AG08396 (cell line): ENCODE measurements at places on chromosomes 7 and 10.

DNA sequence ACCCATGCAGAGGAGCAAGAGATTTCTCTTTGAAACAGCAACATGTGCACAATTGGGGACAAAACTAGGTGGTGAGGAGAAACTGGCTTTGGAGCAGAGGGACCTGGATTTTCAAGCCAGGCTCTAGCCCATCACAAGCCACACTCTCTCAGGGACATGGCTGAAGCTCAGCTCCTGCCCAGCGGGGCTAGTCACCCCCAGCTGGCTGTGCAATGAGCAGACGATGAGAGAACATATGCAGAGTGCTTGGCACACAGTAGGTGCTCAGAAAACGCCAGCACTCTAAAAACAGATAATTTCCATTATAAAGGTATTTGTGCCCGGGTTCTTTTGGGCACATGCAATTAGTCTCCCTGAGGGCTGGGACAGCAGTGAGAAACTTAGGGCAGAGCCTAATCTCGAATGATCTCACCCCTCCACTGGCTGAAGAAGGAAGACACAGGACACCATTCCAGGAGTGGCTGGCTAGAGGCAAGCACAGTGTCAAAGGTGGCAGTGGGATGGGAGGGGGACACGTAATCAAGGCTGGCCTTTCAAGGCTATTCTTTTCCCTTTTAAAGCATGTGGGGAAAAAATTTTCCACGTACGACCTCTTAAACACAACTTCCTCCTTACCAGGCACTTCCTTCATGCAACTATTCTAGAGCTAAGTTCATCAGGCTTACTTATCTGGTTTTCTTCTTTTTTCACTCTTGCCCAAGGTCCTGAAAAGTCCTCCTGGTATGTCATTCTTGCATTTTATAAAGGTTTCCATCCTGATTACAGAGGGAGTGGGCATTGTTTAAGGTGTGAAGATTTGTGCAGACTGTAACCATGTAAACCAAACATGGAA, 15.1 kb downstream of the FAM53B start:
- DNase-seq: no peak

GRCh38 chr10:60809157-60809556, 30.9 kb downstream of the CDK1 start:
- no peak for DNase-seq

- no peak for DNase-seq
Measured at GRCh38 chr7:22183522-22184280, 173.3 kb downstream of the RAPGEF5 start.

DNA sequence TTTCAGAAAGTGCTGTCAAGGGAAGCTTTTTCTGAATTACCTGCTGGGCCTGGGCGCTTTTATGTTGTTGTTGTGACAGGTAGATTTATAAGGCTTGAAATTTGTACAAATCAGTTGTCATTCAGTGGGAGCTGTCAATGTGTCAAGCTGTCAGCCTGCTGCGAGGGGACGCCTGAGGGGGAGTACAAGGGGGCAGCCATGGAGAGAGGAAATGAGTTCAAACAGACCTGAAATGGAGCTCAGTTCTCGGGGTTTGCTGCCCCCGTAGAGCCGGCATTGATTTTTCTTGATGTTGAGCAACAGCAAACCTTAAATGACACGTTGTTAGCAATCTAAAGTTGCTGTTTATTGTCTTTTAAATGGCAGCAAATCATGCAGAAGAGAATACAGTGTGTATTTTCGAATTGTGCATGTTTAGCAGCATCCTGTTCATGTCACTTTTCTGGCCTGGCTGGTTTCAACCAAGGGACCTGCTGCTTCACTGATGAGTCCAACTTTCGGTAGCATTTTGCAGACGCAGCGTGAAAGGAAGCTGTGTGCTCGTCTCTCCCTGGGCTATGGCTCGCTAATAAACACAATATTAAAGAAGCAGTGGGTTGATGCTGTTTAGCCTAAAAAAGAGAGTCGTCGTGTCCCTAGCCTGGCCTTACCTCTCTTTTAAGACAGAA, 166.5 kb downstream of the LRMDA start:
- no peak for DNase-seq

DNA sequence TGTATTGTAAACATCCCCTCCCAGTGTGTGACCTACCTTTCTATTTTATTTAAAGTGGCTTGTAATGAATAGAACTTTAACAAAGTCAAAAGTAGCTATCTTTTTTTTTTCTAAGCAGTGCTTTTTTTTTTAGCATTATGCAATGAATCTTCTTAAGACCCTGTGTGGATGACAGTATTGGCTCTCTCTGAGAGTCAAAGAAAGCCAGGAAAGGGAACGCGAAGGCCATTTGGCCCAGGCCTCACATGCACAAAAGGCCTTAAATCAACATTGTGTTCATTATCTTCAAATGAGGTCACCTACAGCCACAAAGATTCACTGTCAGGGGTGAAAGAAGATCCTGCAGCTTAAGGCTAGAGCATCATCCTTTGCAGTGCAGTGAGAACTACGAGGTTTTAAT, 721.5 kb downstream of the GRID1 start:
- DNase-seq: no peak

DNA sequence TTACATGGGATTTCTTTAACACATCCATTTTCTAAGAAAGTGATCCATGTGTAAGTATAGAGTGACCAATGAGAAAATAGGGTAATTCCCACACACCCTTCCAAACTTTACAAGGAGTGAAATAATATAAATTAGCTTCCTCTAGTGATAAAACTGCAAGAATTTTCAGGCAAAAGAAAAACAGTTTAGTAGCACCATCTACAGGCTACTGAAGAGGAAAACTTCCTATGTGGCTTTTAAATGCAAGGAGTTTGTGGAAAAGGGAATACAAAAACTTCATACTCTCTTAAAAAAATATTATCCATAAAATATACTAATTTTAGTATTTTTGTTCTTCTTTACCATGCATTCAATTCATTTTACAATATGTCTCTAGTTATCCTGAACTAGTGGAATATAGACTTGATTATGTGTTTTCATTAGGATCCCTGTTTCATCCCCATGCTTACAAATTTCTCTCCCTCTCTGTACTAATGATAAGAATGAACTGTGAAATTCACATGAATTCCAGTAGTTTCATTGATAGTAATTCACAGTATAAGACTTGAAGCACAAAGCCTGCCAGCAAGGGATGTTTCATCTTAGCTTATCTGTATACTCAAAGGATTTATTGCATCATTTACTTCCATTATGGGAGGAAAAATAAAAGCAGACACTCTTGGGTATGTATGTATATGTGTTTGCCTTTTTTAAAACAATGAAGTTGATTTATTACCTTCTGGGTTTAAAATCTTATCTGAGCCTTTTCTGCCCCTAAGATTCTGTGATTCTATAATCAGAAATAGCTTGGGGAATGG, 442.9 kb downstream of the AUTS2 start:
- no peak for DNase-seq

- DNase-seq: no peak
Measured at GRCh38 chr10:95552679-95553342, 8.4 kb downstream of the SORBS1 start.

DNA sequence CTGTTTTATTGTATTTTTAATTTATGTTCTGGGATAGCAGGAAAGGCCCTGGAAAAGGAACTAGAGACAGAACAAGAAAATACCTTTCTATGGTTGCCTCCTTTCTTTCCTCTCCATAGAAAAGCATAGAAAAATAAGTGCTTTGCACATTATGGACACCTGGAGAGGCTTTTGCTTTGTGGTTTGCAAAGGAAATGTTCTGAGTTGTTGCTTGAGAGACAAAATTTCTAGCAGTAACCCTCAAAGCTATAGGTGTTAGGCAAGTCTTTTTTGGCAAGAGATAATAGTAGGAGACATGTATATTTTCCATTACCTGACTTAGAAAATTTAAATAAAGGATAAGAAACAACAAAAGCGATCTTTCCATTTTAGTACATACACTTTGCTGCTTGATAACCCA, 378.6 kb upstream of the PRKCQ start:
- DNase-seq: no peak

- DNase-seq: no peak
Measured at GRCh38 chr10:44416021-44416771, 31.3 kb upstream of the CXCL12 start.

DNA sequence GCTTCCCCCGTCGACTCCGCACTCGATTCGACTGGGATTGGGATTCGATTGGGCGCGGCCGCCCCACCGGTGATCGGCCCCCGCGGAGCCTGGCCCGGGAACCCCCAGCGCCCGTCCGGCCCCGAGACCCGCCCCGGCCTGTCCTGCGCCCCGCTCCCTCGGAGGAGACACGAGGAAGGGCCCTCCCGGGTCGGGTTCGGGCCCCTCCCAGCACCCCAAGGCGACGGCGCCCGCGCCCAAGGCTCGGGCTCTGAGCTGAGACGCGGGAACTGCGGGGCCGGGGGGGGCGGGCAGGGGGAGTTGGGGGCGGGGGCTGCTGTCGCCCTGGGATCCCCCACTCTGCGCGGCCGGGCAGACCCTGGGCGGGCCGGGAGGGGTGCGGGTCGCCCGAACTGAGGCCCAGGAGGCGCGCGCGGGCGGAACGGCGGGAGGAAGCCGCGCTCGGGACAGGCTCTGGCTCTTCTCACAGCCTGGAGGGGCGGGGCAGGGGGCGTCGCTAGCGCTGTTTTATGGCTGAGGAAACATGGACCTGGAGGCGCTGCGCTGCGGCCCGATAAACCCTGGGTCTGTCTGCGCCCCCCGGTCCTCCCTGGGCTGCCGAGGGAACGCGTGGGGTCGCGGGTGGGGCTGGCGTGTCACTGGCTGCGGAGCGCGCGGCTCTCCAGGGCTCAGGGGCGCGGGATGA, 1.7 kb upstream of the NKX6-2 start:
- DNase-seq: no peak

GRCh38 chr7:114916261-114916892, 5.5 kb upstream of the MDFIC start:
- DNase-seq: no peak

- DNase-seq: no peak
Measured at GRCh38 chr10:35074266-35074665, 15.9 kb downstream of the CUL2 start.

GRCh38 chr10:88057720-88058119, 194.3 kb downstream of the PTEN start:
- DNase-seq: no peak

- DNase-seq: no peak
Measured at GRCh38 chr10:85849315-85849714, 517.3 kb downstream of the GRID1 start.

GRCh38 chr10:79418886-79419595, 26.4 kb downstream of the ZCCHC24 start:
- no peak for DNase-seq

DNA sequence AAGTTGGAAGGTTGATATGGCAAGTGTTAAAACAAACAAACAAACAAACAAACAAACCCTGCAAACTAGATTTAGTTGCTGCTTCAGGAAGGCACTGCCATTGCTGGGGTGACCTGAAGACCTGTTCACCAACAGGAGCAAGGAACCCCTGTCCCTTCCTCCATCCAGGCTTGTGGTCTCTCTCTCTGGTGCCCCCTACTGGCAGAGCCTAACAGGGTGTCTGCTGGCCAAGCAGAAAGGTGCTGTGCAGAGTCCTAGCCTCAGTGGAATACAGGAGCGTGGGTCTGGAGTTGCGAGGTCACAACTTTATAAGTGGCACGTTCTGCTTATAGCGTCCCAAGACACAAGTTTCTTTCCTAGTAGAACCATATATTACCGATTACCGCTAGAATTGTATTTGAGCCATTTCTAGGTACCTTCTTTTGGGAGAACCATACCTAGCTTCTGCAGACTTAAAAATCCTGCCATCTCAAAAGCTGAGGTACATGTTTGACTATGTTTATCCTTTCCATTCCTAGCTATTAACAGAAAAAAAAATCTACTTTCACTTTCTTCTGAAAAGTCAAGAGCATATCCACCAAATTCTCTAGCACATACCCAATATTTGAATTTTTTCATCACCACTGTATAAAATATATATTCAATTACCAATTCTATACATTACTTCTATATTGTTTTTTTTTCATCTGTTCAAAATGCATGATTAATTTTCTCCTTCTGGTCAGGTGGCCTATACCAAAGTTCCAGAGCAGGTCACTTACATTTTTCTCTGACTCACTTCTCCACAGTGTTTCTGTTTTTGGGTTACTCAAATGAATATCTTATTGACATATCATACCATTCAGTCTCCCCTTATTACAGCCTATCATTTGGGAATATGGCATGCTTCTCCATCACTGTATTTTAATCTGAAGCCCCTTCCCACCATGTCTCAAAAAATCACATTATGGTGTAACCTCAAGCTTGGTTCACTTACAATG, 29.1 kb upstream of the CALD1 start:
- DNase-seq: no peak

DNA sequence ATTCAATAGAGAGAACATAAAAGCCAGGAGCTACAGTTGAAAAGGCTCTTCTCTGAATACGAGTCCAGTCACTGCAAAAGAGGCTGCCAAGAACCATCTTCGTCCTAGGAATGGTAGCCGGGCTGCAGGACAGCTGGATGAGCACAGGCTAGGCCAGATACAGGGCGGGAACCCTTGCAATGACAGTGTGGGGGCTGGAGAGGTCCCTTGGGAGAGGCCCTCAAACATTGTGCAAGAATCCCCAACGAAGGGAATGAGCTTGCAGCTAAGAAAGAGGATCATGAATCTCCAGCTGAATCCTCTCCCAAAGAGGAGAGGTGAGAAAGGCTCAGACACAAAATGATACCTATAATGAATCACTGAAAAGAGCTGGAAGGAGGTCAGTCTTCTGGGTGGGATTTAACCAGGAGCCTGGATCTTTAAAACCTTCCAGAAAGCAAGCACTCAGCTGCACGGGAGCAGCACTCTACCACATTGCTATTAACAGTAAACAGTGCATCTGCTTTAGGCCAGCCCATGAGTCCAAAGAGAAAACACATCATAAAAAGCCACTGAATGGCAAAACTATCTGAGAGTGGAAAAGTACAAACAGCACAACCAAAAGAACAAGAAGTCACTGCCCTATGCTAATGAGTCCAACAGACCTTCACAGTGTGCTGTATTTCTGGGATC, 287.9 kb downstream of the TNS3 start:
- no peak for DNase-seq

DNA sequence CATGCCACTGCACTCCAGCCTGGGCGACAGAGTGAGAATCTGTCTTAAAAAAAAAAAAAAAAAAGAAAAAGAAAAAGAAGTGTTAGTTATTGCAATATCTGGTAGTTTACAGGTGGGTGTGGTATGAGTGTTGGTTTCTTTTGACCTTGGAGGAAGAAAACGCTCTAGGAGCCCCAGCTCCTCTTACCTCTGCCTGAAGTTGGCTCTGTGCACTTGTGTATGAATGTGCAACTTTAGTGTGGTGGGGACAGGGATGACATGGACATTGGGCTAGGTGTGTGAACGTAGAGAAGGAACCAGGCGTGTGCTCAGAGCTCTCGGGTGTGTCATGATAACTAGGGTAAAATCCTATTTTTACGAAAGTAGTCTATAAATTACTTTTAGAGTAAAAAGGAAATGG, 11.9 kb downstream of the PROSER2 start:
- DNase-seq: no peak

- no peak for DNase-seq
Measured at GRCh38 chr7:111393011-111393754, 169.1 kb downstream of the IMMP2L start.

DNA sequence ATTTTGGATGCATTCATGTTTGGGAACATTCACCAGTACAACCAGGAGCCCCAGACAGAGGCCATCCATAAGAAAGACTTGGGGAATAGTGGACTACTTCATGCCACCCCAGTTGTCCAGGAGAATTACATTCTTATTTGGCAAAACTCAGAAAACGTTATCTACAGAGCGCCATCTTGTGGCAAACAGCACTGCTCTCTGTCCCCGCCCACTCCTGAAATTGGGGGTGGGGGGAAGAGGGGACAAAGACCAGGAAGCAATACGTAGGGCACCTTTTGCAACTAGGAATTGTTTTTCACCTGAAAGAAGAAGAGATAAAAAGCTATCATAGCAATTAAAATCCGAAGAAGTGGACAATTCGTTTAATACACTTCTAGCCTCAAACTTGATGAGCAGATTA, 134.6 kb upstream of the MGMT start:
- no peak for DNase-seq
